BE2C (cell line): ENCODE measurements at places on chromosomes 12 and 14.

GRCh38 chr14:48229091-48229490, 553.7 kb upstream of the MDGA2 start:
- DNase-seq: no peak

DNA sequence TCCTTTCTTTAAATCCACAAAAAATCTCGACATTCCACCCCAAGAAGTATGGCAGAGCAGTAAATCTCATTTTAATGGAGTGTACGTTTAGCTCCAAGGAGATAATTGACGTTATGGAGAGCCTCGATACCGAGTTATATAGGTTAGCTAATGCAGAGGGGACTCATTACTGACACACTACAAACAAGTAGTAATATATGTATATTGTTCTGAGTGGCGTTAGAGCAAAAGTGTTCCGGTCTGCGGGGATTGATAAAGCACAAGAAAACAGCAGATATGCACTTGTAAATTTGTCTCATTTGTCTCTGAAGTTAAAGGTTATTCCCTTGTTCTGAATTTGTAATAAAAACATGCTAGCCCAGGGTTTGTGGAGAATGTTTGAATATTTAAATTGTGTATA, 84.1 kb downstream of the BCL11B start:
- DNase-seq: no peak

DNA sequence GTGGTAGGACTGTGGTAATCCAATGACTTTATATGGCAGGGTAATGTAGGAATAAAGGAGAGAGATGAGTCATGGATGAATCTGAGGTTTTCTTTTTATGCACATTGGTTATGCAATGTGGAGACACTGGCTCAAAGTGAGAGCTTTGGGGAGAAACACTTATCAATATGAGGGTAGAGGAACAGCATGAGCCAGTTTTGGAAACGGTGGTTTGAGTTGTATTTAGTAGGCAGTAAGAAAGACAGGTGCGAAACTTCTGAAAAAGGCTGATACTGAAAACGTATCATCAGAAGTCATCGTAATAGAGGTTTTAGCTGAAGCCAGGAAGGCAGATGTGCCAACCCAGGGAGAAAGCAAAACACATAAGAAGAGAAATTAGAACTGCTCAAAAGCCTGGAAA, 854.8 kb upstream of the SEL1L start:
- no peak for DNase-seq

DNA sequence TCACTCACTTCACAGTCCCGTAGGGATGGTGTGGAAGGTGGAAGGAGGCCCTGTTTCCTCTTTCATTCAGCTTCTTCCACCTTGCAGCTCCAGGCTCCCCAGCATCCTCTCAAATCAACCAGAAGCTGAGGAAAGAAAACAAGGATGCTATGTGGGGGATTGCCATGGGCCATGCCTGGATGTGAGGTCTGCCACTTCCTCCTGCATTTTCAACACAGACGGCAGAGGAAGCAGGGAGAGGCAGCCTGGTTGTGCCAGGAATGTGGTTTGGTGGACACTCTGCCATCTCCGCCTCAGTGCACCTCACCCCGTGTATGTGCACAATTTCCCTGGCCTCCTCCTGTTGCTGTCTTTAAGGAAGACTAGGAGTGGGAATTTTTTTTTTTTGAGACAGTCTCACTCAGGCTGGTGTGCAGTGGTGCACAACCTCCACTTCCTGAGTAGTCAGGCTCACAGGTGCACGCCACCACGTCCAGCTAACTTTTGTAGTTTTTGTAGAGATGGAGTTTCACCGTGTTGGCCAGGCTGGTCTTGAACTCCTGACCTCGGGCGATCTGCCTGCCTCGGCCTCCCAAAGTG, 99.2 kb downstream of the SLC15A4 start:
- no peak for DNase-seq

GRCh38 chr14:95185033-95185766, 27.9 kb upstream of the DICER1 start:
- no peak for DNase-seq

- no peak for DNase-seq
Measured at GRCh38 chr12:31298515-31298910, 27.4 kb downstream of the SINHCAF start.

- DNase-seq: no peak
Measured at GRCh38 chr12:91801048-91801447, 344.6 kb downstream of the BTG1 start.

- DNase-seq: no peak
Measured at GRCh38 chr12:93895089-93895445, 217.9 kb downstream of the CRADD start.

GRCh38 chr14:22648506-22648905, 4.4 kb upstream of the OR6J1 start:
- no peak for DNase-seq

DNA sequence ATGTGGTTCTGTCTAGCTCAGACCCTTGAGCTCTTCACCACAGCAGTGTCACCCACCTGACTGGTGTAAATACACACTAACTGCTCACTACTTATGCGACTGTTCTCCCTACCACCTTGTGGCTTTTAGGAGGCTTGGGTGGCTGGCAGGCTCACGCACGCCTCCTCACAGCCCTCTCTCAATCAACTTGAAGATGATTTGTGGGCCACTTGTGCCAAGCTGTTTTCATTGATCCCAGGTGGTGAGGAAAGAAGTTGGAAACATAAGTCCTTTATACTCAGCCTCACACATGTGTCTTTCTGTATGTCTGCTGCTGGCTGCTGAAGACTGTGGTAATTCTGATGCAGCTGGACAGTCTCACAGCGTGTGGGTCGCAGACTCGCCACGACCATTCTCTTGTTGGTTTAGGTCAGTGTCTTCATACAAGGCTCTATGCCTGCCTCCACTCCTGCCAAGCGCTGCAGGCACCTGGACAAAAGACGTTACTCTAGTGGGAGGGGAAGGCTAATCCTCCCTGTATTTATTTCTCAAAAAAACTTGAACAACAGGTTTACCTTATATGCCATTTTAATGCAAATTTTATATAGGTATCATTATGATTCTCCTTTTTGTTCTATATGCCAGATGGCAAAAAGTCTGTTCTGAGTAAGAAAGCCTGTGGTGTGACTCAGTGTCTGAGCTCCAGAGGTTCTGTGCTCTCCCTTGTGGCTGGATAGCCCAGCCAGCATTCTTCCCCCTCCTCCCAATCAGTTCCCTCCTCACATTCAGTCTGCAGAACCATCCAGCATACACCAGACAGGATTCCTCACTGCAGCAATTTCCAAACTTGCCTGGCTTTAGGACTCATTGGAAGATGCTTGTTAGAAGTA, 115.6 kb downstream of the DIP2B start:
- peak; percentile 17 for DNase-seq

GRCh38 chr12:49206389-49206788, 17.5 kb upstream of the TUBA1A start:
- no peak for DNase-seq

GRCh38 chr12:52168019-52168717, 23.6 kb downstream of the KRT80 start:
- DNase-seq: no peak

DNA sequence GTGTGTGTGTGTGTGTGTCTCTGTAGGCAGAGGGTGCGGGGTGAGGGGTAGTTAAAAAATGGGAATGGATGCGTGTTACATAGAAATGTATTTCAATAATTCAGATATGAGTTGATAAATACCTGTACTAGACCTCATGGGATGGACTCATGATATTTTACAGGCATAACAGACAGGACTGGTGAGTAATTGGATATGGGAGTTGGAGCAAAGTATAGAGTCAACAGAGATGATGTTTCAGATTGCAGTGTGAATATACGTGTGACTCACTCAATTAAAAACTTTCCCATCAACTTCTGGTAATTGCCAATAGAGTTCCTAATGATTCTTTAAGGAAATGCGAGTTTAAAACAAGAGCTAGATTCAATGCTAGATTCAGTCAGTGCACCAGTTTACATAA, 711.9 kb downstream of the C12orf50 start:
- no peak for DNase-seq

GRCh38 chr12:86521870-86522269, 265.7 kb upstream of the MGAT4C start:
- DNase-seq: no peak

DNA sequence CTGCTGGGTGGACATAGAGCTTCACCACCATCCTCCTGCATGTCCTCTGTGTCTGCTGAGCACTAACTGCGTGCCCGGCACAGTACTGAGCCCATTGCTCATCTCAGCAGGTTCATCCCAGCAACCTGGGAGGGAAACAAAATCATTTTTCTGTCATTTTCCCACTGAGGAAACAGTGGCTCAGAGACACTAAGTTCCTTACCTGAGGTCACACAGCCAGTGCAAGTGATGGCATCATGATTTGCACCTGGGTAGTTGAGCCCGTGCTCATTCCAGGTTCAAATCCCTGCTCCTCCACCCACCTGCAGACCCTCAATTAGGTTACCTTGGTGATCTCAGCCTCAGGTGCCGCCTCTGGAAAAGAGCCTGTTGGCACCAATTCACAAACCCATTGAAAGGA, 23.4 kb downstream of the RNFT2 start:
- no peak for DNase-seq

DNA sequence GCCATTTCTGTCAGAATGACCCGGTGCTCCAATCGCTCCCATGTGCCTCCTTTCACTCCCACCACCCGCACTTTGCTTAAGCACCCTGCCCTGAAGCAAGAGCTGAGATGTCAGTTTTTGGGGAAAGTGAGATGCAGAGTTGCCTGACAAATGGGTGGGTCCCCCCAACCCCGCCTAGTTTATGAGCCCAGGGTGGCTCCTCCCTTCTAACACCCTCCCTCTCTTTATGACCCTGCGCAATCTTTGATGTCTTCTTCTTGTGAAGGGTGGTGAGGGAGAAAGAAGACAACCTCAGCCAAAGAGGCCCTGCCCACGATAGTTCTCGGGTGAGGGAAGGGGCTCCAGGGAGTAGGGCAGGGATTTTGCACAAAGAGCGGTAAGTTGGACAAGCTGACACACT, 89.5 kb upstream of the HOXC13 start:
- DNase-seq: no peak

DNA sequence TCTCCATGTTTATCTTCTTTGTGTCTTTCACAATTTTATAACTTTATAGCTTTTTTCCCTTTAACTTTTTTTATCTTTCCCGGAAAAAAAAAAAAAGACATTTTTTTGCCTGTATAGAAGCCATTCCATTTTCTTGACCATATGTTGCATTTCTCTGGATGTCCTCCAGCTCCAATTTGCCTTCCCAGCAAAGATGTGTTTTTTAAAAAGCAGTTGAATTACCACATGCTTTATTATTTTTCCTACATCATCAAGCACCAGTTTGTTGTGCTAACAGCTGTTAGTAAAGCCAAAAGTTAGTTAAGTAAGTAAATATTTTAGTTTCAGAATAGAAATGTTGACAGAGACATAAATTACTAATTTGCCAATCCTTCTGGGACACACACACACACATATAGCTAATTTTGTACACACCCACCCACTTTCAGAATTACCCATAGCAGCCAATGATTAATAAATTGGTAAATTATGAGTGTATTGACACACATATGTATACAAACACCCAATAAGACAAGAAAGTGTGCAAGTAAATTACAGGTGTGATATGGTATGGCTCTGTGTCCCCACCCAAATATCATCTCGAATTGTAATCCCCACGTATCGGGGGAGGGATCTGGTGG, 118.3 kb downstream of the SLC38A6 start:
- no peak for DNase-seq

DNA sequence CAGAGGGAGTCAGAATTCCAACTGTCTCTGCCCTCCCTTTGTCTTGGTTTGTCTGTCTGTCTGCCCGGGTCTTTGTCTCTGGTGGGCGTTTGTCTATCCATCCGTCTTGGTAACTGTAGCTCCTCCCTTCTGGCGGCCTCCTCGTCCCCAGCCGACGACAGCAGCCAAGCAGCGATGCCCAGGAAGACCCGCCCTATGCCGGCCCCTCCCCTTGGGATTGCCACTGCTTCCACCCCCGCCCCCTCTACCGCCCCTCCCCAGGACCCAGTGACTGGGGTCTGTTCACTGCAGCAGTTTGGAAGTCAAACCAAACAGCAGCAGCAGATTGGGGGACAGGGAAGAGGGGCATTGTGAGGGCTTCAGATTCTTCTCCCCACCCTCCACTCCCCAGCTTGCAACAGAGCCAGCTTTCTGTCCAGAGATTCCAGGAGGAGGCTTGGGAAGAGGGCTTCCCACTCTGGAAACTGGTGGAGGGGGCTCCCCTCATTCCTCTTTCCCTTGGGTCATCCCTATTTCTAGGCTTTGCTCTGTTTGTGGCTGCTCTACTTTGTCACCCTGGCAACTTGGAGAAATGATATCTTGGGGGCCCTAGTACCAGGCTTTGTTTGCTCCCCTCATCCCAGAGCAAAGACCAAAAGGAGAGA, 2.4 kb upstream of the RARG start:
- peak; percentile 77 for DNase-seq

DNA sequence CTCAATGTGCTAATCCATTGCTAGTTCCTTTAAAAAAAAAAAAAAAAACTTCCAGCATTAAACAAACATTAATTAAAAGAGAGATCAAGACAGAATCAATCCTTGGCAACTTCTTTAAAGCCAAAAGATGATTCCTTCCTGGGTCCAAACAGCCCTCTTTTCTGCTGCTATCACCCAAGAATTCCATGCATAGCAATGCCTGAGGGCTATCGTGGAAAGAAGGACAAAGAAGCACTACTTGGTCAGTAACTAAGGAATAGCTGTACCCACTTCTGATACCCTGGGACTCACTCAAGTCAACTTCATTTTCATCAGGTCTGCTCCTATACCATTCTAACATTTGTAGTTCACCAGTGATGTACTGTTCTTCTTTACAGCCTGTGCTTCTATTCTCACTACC, 51.8 kb downstream of the SLC38A2 start:
- no peak for DNase-seq

- no peak for DNase-seq
Measured at GRCh38 chr12:24230061-24230701, 280.7 kb upstream of the SOX5 start.

GRCh38 chr12:102958830-102959176, 1.3 kb downstream of the ASCL1 start:
- DNase-seq: no peak

- no peak for DNase-seq
Measured at GRCh38 chr12:117674313-117674712, 294.5 kb downstream of the KSR2 start.

DNA sequence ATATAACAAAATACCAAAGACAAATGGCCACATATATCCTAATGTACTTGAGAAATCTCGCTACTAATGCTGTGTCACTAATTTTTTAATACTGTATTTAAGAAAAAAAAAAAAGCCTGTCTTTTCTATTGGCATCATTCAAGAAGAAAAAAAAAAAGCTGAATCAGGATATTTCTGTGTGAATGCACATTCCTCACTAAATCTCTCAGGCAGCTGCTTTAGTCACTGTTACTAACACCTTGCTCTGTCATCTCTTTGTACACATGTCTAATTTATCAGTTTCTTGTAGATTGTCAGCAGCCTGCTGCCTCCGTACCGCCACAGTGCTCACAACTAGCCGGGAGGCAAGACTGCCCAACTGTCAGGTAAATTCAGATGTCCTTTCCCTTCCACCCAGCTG, 32.0 kb upstream of the FGD4 start:
- DNase-seq: no peak

GRCh38 chr14:90509403-90509802, 112.6 kb downstream of the CALM1 start:
- DNase-seq: no peak

GRCh38 chr12:15556411-15557102, 232.6 kb downstream of the EPS8 start:
- no peak for DNase-seq

GRCh38 chr12:49061157-49061650, 610 bp upstream of the KMT2D start:
- DNase-seq: no peak

- no peak for DNase-seq
Measured at GRCh38 chr12:59085690-59086089, 165.4 kb upstream of the LRIG3 start.
